DND-41 (cell line): ENCODE measurements at places on chromosomes 12 and 14.

DNA sequence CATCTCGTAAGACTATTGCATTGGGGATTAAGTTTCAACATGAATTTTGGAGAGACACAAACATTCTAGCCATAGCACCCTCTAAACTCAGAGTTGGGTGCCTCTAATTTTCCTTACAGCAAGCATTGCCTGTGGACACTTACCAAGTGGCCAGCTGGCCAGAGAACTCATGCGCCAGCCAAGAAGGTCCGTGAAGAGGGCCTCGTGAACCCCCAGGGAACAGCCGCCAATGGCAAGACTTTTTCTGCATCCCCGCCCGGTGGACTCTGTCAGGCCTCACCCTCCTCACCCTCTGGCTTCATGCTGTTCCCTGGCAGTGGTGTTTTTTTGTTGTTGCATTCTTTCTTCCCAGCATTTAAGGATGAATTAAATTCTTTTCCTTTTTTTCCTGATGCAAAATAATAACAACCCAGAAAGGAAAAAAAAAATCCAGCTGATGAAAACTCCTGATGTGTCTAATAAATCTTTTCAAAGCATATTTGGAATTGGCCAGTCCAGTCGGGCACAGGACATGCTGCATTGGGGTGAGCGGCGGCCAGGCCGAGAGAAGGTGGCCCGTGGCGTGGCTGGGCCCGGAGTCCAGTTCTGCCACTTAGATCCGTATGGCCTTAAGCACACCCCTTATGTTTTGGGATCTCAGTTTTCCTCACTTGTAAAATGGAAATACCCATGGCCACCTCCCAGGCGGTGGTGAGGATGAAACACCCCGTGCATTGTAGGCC, 191.9 kb upstream of the DIO3 start:
- no peak for DNase-seq
- peaks cover 3% of the 10 kb centered on the region for H3K27me3 ChIP-seq
- H3K36me3 ChIP-seq: no peaks in the 10 kb centered on the region
- H3K4me1 ChIP-seq: no peaks in the 10 kb centered on the region

- H3K4me1 ChIP-seq: no peaks in the 10 kb centered on the region
- no peak for DNase-seq
- H3K27me3 ChIP-seq: peaks cover 6% of the 10 kb centered on the region
- H3K27ac ChIP-seq: no peak overlapping the region
- no peaks in the 10 kb centered on the region for H3K36me3 ChIP-seq
Measured at GRCh38 chr12:54437697-54438096, 18.6 kb upstream of the ITGA5 start.

GRCh38 chr14:81400202-81400678, at the start of gene STON2:
TSS of gene STON2 (minus strand) at chr14:81400324. CDS start at chr14:81398382, 1,942 bp downstream.
- H3K4me3 ChIP-seq: no peak within 1 kb of the TSS
- no peaks in the 10 kb centered on the region for H3K36me3 ChIP-seq
- no peak within 1 kb of the TSS for H3K27ac ChIP-seq
- peak; percentile 6 for DNase-seq
- no peaks in the 10 kb centered on the region for H3K4me1 ChIP-seq

DNA sequence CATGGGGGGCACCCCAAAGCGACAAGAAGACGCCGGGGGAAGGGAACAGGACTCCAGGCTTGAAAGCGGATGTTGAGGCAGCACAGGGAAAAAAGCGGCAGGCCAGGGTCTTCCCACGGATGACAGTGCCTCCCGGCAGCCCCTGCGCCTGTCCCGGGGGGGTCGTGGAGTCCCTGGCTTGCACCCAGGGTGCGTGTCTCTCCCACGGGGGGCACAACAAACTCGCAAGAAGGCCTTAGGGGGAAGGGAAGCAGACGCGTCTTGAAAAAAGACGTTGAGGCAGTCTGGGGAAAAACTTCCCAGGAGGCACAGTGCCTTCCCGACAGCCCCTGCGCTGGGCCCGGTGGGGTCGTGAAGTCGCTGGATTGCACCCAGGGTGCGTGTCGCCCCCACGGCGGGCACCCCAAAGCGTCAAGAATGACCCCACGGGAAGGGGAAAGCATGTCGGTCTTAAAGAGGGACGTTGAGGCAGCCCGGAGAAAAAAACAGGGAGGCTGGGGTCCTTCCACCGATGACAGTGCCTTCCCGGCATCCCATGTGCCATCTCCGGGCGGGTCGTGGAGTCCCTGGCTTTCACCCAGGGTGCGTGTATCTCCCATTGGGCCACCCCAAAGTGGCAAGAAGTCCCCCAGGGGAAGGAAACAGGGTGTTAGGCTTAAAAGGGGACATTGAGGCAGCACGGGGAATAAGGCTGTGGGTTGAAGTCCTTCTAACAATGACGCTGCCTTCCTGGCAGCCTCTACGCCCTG, 159.9 kb upstream of the ALG10B start:
- no peak overlapping the region for H3K27ac ChIP-seq
- no peaks in the 10 kb centered on the region for H3K27me3 ChIP-seq
- H3K4me3 ChIP-seq: no peak overlapping the region
- H3K36me3 ChIP-seq: no peaks in the 10 kb centered on the region
- no peaks in the 10 kb centered on the region for H3K4me1 ChIP-seq

GRCh38 chr12:62792236-62792870, 142.6 kb downstream of the PPM1H start:
- H3K36me3 ChIP-seq: no peaks in the 10 kb centered on the region
- DNase-seq: no peak
- H3K4me3 ChIP-seq: no peak overlapping the region
- no peak overlapping the region for H3K27ac ChIP-seq
- no peaks in the 10 kb centered on the region for H3K27me3 ChIP-seq

DNA sequence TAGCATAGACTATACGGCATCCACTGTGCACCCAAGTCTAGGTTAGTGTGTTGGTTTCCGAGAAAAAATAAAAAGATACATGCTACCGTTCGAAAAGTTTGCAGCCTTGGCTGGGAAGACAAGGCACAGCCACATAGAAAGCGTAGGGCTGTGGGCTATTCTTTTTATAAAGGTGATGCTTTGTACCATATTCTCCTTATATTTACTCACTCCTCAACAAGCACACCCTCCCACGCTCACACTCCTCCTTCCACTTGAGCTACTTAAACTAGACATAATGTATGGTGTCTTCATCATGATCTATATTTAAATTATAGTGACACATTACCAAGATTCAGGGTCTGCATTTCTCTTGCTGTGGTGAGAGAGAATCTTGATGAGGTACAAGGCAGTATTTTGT, 1416.5 kb downstream of the AACS start:
- no peaks in the 10 kb centered on the region for H3K4me1 ChIP-seq
- no peaks in the 10 kb centered on the region for H3K27me3 ChIP-seq
- no peaks in the 10 kb centered on the region for H3K36me3 ChIP-seq
- no peak for DNase-seq

GRCh38 chr12:57609101-57609780, 2.0 kb upstream of the ARHGEF25 start:
- no peak overlapping the region for H3K4me3 ChIP-seq
- no peaks in the 10 kb centered on the region for H3K36me3 ChIP-seq
- DNase-seq: no peak
- peaks cover 22% of the 10 kb centered on the region for H3K27me3 ChIP-seq

- DNase-seq: no peak
- no peaks in the 10 kb centered on the region for H3K4me1 ChIP-seq
- no peaks in the 10 kb centered on the region for H3K27me3 ChIP-seq
- H3K36me3 ChIP-seq: no peaks in the 10 kb centered on the region
- H3K27ac ChIP-seq: no peak overlapping the region
Measured at GRCh38 chr14:32434880-32435279, 105.8 kb downstream of the AKAP6 start.

DNA sequence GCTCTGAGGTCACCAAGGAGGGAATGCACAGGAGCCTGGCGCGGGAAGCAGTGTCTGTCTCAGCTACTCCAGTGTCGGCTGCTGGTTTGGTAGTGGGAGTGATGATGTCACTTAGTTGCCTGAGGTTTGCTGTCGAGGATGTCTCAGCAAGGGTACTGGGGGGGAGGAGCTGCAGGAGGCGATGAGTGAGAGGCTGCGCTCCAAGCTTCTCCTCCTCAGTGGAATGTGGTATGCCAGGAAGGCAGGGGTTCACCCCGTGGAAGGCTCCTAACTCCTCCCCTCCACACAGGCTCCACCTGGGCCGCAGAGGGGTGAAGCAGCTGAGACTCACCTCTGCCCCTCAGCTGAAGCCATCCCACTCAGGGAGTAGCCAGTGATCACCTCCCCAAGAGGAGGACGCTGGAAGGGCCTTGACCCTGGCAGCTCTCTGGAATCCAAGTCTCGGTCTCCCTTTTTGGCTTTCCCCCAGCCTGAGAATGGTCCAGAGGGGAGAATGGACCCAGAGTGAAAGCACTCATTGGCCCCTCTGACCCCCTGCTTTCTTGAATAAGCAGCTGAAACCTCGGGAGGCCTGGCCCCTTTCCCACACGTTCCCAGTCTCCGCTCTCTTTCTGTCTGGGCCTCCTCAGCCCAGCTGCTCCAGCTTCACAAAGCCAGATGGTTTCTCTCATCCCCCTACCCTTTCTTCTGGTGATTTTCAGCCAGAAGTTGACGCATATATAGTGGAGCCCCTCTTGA, 178.9 kb upstream of the FKBP4 start:
- no peak overlapping the region for H3K27ac ChIP-seq
- no peaks in the 10 kb centered on the region for H3K36me3 ChIP-seq
- no peak for DNase-seq
- H3K4me3 ChIP-seq: no peak overlapping the region

GRCh38 chr12:113860950-113861349, 105.2 kb downstream of the RBM19 start:
- no peak for DNase-seq
- H3K27ac ChIP-seq: no peak overlapping the region
- H3K4me1 ChIP-seq: peaks cover 23% of the 10 kb centered on the region
- no peaks in the 10 kb centered on the region for H3K27me3 ChIP-seq
- peaks cover 18% of the 10 kb centered on the region for H3K36me3 ChIP-seq
